CD4-positive, CD25-positive, alpha-beta regulatory T cell (primary cell): ENCODE measurements at places on chromosomes 6 and 20. TPM values are rescaled to one million over a fixed set of nuclear protein-coding genes. Genes with fewer than 3 reads are reported as not detected.

DNA sequence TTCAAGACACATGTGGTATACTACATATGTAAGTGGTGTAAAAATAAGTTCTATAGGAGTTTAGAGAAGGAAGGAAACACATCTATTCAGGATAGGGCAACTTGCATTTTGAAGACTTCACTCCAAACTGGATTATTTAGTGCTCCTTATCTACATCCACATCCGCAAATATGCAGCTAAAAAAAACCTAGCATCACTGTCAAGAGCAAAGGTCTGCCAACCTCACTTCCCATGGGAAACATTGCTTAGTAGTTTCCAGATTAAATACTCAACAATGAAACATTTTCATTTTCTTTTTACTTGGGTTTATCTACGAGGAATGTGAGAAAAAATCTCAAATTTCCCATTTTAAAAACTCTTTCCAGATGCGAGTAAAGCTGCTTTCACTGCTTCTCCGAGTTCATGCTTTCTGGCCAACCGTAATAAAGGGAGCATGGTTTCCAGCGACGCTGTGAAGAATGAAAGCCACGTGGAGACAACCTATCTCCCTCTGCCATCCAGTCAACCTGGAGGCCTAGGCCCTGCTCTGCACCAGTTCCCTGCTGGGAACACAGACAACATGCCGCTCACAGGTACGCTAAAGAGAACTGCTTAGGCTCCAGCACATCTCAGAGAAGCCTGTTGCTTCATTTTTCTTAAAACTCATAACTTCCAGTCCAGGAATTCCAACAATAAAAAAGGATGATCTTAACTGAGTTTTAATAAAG lies 48.2 kb downstream of the RFX6 start:
- DNase-seq = no peak

DNA sequence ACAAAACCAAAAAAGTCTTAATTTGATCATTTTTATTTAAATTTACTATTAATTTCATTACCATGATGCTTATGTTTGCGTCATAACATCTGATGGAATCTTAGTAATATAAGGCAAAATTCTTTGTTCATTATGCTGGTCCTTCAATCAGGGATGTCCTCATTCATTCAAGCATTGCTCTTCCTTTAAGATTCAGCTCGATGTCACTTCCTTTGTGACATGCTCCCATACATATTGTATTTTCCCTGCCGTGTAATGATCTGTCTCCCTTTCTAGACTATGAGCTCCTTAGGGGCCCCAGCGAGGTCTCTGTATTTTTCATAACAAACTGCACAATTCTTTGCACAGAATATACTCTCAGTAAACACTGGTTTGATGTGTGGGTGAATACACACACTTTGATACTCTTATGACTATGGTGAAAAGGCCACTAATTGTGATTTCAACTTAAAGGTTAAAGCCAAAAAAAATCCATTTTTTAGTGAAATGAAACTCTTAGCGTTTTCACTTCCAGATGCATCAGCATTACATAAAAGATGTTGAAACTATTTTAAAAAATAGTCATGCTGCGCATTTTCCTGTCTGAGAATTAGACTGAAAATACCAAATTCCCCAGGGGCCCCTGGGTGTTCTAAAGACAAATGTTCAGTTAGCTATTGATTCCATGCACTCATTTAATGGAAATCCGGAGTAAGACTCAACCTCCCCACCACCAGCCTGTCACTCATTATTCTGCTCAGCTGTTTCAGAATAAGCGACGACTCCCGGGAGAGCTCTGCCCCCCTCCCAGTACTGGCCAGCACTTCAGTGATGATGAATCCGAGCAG lies 169.7 kb downstream of the ATXN1 start:
- no peak for DNase-seq

DNA sequence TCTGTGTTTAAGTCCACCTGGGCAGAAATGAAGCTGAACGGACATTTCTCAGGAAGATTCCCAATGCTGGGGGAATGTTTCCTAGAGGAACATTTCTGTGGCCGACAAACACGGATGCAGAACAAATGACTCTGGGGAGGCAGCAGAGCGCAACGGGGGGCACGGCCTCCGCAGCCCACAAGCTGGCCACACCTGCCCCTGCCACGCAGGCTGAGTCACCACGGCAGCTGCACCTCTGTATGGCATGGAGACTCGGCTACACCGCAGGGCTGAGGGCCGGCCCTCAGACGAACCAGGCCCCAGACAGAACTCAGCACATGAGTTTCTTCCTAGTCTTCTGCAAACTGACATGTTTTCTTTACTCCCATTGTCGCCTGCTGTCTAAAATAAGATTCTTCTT lies 10.0 kb upstream of the PRR18 start:
- no peak for DNase-seq

GRCh38 chr20:53037621-53038020 lies 65.5 kb downstream of the TSHZ2 start:
- no peak for DNase-seq

The C2 gene
- polyA plus RNA-seq = not detected

The ADGRG6 gene
- polyA plus RNA-seq = not detected

DNA sequence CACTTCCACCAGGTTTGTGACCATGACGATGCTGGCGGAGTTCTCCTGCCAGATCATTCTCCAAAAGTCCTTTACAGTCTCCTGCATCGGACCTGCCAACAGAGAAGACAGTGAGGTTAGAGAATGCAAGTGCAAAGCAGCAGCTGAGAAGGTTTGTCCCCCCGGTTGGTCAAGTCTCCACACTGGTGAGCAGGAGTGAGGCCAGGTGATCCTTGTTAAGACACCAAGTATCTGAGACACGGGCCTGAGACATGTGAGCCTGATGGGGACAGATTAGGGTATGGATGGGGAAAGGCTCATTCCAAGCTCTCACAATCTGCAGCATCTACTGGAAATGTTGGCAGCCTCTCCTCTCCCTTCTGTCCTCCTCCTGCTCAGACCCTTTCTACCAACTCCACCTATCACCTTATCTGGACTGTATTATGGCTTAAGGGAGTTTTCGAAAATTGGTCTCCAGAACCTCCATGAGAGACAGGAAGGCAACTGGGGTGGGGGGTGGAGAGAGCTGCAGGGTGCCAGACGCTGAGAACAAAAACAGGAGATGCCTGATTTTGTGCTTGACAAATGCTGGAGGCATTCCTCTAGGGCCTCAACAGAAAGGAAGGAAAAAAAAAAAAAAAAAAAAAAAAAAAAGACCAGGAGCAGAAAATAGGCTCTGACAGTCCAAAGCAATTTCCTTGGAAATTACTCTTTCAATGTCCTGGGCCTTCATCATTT lies 500.4 kb upstream of the CHD6 start:
- DNase-seq = no peak

DNA sequence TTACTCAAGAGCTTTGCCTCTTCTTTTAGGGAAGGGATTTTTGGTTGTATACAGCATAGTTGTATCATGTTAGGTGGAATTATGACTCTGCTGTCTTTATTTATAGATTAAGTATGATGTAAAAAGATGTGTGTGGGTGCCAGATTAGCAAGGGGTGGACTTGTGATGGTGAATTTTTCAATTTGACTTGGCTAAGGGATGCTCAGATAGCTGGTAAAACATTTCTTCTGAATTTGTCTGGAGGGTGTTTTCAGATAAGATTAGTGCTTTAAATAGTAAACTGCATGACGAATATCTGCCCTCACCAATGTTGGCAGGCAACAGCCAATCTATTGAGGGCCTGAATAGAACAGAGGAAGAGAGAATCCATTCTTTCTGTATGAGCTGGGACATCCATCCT lies 173.3 kb upstream of the TNFAIP3 start:
- DNase-seq = no peak

DNA sequence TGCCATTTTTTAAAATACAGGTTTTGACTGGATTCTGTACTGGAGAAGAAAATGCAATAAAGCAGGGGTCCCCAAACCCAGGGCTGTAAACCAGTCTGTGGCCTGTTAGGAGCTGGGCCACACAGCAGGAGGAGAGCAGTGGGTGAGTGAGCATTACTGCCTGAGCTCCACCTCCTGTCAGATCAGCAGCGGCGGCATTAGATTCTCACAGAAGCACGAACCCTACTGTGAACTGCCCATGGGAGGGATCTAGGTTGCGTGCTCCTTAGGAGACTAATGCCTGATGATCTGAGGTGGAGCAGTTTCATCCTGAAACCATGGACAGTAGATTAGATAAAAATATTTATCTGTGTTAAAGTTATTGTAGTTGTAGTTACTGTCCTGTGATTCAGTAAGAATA lies 21.1 kb upstream of the FBXO9 start:
- no peak for DNase-seq

GRCh38 chr6:136059308-136059707 lies 190.8 kb downstream of the MTFR2 start:
- no peak for DNase-seq

The SAPCD1 gene
- not detected for polyA plus RNA-seq

The MTFR2 gene
- 1.9 TPM for polyA plus RNA-seq
